Osteoblast (primary cell): ENCODE measurements at places on chromosomes 13 and 19. TPM values are rescaled to one million over a fixed set of nuclear protein-coding genes. Genes with fewer than 3 reads are reported as not detected.

GRCh38 chr13:98133946-98134345 lies 8.9 kb upstream of the FARP1 start:
- DNase-seq, result no peak

DNA sequence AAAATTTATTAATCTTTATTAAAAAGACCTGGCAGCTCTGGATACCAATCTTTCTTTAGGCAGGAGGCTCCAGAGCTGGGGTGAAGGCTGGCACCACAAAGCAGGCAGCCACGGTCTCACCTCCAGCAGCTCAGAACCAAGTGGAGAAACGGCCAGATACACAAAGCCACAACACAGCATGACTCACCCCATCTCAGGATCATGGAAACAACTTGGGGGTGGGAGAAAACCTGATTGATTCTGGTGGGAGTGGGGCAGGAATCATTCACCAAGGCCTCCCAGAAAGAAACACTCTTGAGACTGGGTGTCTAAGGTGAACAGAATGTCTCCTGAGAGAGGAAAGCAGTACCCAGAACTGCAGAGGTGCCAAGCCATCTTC lies 64.2 kb downstream of the CRYL1 start:
- DNase-seq, result peak; percentile 87

The TLE6 gene
- under 0.01 and 0.72 TPM in 2 replicates for total RNA-seq

DNA sequence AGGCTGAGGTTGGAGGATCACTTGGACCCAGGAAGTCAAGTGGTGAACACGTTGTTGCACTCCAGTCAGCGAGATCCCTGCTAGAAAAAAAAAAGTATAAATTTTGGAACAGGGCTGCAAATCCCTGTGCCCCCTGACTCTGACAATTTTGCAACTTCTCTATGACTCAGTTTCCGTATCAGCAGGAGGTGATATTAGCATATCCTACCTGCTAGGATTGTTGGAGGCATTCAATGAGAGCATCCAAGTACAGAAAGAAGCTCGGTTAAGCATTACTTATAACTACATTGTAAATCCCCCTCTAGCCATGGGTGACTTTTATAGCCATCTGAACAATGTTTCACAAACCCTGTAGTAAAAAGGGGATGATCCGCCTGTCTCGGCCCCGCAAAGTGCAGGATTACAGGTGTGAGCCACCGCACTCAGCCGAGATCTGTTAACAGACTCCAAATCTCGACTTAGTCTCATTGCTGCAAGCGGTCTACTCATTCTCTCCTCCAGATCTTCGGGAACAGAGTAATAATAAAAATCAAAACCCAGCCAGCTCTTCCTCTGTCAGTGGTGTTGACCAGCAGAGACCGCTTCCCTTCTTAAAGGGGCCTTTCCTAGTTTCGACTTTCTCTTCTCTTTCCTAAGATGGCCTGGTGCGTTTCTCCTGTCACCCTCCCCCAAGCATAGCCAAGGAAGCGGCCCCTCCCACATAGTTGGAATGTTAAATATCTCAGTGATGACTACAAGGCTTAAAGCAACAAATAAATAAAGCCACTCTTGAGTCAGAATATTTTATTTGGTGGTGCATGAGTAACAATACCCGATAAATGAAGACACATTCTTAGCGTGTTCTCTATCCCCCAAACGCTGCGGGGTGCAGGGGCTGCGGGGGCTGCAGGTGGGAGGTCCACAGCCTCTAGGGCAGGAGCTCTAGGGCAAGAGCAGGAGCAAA lies 10.3 kb upstream of the BICRA start:
- peak; percentile 94 for DNase-seq

The GPC6 gene
- 77.8 and 98.1 TPM in 2 replicates for total RNA-seq

The ZNF823 gene
- 6.2 and 9.4 TPM in 2 replicates for total RNA-seq

The CDC37 gene
- 131 and 154 TPM in 2 replicates for total RNA-seq

GRCh38 chr13:100115693-100116254 lies 26.9 kb downstream of the PCCA start:
- DNase-seq, result no peak

The FUT3 gene
- total RNA-seq, result not detected in 2 replicates

GRCh38 chr13:30774214-30774730 lies 38.9 kb downstream of the ALOX5AP start:
- DNase-seq, result no peak

DNA sequence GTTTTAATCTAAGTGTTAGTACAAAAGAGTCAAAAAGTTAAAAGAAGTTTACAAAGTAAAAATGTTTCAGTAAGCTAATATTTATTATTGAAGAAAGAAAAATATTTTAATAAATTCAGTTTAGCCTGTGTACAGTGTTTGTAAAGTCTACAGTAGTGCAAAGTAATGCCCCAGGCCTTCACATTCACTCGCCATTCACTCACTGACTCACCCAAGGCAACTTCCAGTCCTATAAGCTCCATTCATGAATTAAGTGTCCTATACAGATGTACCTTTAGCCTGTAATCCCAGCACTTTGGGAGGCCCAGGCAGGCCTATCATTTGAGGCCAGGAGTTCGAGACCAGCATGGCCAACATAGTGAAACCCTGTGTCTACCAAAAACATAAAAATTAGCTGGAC lies 24.1 kb upstream of the AKAP11 start:
- no peak for DNase-seq

DNA sequence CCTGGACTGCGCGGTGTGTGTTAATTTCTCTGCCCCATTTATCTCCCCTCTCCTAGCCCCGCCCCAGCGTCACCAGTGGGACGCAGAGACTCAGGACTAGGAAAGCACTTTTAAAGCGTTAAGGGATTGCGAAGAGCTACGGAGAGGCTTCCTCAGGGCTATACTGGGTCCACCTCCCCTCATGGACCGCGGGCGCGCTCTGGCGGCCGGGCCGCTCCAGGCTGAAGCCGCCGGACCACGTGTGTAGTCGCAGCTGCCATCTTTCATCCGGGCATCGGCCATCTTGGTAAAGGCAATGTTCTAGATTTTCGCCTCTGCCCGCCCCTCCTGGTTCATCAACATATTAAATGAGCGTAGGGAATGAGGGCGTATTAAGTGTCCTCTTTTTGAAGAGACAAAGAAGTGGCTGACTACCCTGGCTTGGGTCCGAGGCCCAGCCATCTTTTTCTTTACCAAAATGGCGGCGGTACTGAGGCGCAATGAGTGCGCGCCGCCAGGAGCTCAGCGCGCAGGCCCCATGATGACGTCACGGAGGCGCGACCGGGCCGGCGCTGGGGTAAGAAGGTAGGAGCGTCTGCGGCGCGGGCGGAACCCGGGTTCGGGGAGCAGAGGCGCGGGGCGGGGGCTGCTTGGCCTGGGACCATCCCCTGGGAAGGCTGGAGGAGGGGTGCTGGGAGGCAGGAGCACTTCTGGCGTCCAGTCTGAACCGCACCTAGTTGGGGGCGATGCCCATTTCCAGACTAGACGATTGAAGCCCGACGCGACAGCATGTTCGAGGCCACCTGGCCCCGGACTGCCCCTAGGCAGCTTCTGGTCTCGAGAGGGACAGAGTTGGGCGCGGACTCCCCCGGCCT lies at the start of gene CCDC124:
CCDC124 (plus strand) TSS at position 531 of the 854 bp plus-strand sequence. CDS start 3,406 bp downstream, outside the sequence.
- DNase-seq, result peak; percentile 99

The PEX11G gene
- total RNA-seq, result 2.9 and 4.1 TPM in 2 replicates

The KIR3DL1 gene
- total RNA-seq, result not detected in 2 replicates

DNA sequence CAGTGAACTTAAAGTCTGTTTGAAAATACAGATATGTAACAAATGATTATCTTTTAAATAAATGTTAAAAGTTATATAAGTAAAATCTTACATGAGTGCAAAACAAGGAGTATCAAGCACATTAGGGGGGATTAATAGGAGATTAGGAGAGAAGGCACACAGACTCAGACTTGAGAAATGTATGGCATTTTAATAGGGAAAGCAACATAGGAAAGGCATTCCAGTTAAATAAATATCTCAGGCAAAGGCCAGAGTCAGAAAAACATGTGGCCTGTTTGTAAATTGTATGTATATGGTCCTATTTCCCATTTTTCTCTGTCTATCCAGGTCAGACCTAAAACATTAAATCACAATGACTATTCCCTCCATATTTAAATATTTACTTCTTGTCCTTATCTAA lies 462.7 kb downstream of the GPC6 start:
- DNase-seq, result no peak

DNA sequence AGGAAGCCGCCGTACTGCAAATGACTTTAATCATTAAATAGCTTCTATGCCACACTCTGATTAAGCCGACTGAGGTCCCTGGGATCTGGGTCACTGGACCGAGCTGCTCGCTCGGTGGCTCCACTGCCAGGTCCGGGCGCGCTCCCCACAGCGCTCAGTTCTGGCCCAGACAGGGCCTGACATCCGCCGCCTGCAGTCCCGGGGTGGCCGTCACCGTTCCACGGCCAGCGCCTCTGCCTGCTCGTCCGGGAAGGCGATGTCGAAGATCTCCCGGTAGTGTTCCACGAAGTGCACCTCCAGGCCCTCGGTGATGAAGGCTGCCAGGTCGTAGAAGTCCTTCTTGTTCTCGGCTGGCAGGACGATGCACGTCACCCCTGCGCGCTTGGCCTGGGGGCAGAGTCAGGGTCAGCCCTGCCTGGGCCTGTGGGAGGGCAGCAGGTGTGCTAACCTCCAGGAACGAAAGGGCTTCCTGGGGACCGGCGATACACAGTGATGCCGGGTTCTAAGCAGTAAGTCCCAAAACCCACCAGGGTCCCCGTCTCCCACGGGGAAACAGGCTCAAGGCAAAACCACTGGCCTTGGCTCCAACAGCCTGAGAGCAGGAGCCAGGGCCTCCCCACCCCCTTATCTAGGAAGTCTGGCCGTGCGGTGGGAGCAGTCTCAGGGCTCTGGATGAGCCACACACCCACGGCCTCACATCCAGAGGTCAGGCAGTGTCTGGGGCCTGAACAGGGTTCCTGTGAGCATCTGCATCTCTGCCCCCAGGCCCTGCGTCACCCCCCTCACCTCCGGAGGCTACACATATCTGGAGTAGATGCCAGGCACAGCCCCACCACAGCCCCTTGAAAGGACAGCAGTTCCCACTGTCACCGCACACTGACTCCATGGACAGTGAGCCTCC lies 2.0 kb downstream of the RPL36 start:
- DNase-seq, result peak; percentile 93

GRCh38 chr19:35081201-35081600 lies 34.4 kb upstream of the FXYD3 start:
- peak; percentile 85 for DNase-seq

GRCh38 chr19:3692141-3693024 lies 7.9 kb downstream of the PIP5K1C start:
- DNase-seq, result peak; percentile 95

GRCh38 chr13:19695829-19696228 lies 62.4 kb downstream of the MPHOSPH8 start:
- no peak for DNase-seq

- no peak for DNase-seq
These were observed 1219.5 kb upstream of the PCDH20 start for GRCh38 chr13:62635161-62635560.

DNA sequence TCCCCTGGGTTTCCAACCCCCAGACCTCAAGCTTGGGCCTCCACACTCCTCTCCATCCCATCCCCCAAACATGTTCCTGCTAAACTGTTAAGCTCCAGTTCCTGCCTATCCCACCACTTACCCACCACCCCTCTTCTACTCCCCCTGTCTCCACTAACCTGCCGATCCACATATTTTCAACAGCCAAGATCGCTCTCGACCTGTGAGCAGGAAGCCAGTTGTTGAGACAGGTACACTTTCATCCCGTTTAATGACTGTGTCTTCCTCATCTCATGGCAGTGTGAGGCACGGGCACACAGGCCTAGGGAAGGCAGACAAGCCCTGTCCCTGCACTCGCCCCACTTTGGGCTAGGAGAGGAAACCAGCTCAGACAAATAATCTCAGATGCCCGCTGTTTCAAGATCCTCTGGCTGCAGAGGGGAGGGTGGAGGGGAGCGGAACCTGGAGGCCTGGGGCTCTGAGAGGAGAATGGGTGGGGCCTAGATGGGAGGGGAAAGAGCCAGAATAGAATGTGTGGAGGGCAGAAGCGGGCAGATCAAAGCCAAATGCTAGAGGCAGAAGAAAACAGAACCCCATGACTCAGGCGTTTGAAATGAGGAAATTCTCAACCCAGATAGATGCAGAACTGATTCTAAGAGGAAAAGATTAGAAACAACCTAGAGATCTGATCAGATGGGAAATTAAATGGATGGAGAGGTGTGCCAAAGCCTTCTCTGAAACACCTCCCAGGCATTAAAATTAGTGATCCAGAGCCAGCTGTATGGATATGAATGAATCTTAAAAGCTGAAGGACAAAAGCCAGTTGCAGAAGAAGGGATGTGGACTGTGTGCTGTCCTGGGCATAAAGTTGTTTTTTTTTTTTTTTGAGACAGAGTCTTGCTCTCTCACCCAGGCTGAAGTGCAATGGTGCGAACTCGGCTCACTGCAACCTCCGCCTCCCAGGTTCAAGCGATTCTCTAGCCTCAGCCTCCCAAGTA lies 16.9 kb upstream of the CYP2S1 start:
- peak; percentile 95 for DNase-seq

DNA sequence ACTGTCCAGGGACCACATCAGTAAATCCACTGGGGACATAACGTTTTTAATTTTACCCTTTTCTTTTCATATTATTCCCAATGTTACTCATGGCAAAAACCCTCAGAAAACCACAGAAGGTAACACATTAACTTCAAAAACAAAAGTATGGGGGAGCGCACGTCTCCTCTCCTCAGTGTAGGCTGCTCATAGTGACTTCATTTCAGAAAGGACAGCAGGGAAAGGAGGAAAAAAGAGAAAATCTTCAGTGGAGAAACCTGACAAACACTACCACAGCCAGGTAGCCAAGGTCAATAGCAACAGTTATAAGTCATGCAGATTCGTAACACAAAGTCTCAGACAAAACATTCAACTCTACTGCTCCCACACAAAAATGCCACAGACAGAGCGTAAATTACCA lies 21.4 kb downstream of the DZIP1 start:
- no peak for DNase-seq

The MYH14 gene
- total RNA-seq, result under 0.01 TPM in 1 of 2 replicates, not detected in the other

The IRGC gene
- total RNA-seq, result not detected in 2 replicates

GRCh38 chr19:42596391-42597072 lies 1.8 kb upstream of the CEACAM8 start:
- DNase-seq, result peak; percentile 58

- DNase-seq, result no peak
These were observed 534.7 kb upstream of the ARGLU1 start for GRCh38 chr13:107102676-107103075.

The PROZ gene
- total RNA-seq, result not detected in 2 replicates

DNA sequence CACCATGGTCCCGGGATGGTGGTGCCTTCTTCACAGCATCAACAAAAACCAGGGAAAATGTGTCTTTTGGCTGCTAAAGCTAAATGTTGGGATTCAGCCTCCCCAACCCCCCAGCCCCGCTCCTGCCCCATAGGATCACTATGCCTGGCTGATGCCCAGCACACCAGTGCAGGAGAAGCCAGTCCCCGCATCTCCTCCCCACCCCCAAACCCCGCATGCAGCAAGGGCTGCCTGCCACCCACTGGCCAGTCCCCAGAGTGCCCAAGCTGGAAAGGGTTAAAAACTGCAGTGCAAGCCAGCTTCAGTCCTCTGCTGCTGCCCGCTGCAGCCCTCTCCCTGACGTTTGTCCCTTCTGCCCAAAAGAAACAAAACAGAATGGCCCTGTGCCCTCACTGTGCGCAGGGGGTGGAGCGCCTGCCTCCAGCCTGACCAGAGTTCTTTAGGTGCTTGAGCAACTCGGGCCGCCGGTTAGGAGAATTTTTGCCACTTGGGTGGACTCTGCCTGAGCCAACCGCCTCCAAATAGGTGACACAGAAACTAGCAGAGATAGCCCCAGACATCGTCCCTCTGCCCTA lies 3.7 kb downstream of the CALM3 start:
- peak; percentile 84 for DNase-seq
